ENCODE measurements at places on chromosomes 12 and 14.

DNA sequence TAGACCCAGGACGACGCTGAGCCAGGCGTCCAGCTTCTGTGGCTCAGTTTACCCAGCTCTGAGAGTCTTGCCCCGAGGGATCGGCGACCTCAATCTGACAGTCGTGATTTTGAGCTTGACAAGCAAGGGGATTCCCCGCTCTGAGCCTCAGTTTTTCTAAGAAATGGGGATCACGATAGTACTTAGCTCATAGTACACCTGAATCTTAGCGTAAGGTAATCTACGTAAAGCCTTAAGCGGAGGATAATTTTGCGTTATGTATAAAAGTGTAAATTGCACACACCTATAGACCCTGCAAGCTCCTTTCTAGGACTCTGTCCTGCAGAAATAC lies 285 bp downstream of the MVK start:
- DNase-seq, result no peak

DNA sequence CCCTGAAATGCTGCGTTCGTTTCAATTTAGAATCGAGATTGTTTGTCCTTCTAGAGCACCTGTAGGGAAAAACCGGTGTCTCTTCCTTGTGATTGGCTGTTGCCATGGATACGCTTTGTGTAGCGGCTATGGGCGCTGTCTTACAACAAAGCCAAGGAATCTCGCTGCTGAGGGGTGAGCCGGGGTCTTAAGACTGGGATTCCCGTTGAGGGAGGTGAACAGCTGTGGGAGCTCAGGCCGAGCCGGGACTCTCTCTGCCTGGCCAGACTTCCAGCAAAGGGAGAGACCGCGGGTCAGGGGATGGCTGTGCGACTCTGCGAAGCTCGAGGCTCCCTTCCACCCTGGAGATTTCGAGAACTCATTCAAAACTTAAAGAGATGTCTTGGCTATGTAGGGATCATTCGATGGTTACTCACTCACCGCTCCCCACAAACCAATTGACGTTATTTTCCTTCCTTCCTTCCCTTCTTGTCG lies at the start of the genes LRRIQ1 and TSPAN19:
Gene LRRIQ1 (plus strand): TSS at position 118 of the 474 bp plus-strand sequence. CDS start 1,826 bp downstream, outside the sequence.
Gene TSPAN19 (minus strand): TSS at position 44 of the 474 bp plus-strand sequence. CDS start 6,331 bp downstream, outside the sequence.
- peak; percentile 95 for DNase-seq

DNA sequence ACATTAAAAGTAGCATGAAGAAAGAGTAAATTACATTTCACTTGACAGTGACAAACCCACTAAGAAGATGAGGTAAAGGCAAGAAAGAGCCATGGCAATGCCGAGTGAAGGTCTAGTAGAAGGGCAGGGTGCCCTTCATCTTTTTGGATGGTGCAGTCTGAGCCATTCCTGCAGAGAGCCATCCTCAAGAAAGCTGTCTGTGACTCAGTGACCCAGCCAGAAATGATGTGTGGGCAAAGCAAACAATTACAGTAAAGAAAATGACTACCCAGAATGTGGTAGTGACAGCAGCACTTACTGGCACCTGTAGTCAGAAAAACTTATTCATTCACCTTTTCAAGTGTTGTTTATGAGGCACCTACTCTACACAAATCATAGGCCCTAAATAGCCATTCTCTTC lies 281.7 kb downstream of the DUSP6 start:
- no peak for DNase-seq

DNA sequence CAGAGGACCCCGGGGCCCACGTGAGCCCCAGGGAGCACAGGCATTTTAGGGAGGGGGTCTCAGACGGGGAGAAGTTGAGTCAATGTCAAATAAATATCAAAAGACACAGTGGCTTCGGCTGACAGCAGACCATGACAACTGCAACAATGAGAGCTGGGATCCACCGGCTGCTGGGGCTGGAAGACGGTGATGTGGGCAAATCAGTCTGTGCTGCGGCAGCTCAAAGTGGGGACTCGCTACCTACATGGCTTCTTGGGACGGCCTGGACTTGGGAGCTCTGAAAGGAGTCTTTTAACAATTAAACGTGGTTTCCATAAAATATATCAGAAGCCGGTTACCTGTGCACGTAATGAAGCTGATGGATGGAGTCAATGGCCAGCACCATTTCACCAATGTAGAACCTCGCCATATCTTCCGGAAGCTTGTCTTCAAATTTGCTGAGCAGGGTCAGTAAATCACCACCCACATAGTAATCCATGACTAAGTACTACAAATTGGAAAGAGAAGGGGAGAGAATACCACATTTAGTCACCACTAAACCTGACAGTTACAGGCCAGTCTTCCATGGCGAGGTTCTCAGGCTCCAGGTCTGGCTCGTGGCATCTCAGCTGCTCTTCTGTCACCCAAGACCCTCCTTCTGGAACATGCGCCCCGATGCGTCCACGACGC lies 58.0 kb downstream of the CDC42BPB start:
- no peak for DNase-seq

DNA sequence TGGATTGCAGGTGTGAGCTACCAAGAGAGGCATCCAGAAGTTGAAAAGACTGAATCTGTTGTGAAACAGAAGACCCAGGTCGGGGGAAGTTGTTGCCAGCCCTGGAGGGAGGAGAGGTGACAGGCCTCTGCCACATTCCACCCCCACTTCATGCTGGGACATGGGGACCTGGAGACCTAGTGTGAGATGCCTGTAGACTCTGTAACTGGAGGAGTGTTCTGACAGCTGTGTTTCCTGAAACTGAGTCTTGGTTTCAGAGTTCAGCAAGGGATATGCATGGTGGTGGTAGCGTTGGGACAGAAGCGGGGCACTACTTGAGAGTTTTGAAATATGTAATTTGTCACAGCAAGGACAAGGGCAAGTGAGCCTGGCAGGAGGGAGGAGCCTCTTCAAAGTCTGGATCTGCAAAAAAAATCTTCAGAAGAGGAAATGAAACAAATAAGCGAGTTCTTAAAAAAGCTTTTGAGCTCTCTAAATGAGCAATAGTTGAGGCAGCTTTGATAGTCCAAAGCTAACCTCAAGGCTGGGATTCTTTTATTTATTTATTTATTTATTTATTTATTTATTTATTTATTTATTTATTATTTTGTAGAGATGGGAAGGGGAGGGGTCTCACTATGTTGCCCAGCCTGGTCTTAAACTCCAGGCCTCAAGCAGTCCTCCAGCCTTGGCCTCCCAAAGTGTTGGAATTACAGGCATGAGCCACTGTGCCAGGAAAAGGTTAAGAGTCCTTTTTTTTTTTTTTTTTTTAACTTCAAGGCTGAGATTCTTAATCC lies 58.9 kb upstream of the EEA1 start:
- DNase-seq, result no peak

DNA sequence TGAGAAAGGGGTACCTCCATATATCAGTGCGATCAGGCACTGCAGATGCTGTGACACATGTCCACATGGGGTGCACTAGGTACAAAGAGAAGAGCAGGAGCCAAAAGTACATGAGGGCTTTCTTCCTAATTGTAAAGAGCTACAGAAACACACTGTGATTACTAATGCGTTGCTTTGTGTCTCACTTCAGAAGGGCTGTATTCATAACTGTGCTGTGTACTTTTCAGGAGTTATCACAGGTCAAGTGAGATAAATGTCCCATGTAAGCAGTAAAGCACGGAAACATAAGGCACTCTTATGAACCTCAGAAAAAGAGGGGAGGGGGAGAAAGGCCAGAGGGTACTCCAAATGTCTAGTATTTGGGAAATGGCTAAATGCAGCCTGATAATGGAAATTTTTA lies 10.6 kb downstream of the SPRING1 start:
- DNase-seq, result no peak

- no peak for DNase-seq
Observed at GRCh38 chr14:91872517-91873470, 5.5 kb upstream of the TC2N start.

DNA sequence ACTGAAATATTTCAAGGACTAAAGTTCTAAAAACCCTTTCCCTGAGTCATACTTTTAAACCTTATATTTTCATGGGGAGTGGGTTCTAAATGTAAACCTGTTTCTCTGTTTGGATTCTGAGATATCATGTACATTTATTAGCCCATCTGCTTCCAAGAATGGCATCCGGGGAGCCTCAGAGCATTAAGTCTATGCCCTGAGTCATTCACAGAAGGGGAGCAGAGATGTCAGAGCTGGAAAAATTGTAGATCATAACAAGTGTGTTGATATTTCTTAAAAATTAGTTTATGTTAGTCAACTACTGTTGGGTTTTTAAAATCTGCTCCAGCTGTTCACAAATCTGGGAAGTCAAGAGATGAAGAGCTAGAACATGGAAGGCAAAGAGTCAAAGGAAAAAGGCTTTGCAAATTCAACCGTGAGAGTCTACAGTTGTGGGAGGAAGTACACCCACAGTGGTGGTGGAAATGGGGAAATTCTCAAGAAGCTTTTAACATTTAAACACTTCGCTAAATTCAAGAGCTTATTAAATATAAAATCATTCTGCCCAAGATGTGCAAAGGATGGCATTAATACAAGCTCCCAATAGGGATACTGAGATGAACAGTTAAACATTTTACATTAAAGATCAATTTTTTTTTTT lies 70.5 kb upstream of the FLRT2 start:
- no peak for DNase-seq

- no peak for DNase-seq
Observed at GRCh38 chr12:41510470-41510869, 322.4 kb downstream of the PDZRN4 start.

GRCh38 chr12:67154901-67155300 lies 114.3 kb upstream of the CAND1 start:
- no peak for DNase-seq

- DNase-seq, result no peak
Observed at GRCh38 chr12:51751661-51752060, 96.9 kb downstream of the FIGNL2 start.

DNA sequence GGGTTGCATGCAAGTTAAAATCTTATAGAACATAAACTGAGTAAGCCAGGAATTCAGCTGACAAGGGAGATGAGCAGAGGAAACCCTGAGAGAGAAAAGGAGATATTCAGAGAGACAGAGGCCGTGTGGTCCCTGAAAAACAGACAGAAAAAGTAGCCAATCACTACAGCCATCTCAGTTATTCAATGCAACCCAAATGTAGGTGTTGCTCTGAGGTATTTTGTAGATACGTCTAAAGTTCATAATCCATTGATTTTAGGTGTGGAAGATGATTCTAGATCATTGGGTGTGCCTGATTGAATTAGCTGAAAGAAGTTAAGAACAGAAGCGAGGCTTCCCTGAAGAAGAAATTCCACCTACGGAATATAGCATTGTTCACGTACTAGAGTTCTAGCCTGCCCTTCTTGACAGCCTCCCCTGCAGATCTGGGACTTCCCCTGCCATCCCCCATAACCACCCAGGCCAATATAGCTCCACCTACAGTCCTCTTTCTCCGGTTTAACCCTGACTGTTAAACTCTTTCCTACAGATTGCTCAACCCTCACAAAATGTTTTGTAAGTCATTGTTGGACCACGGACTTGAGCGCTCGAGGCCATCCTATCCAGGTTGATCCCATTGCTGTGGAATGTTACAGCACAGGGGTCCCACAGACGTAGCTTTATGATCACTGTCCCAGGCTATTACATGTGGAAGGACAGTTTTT lies 21.7 kb downstream of the AICDA start:
- DNase-seq, result no peak

GRCh38 chr14:60346706-60347105 lies 97.7 kb downstream of the PPM1A start:
- peak; percentile 10 for DNase-seq

GRCh38 chr12:27970401-27971120 lies 2.0 kb downstream of the PTHLH start:
- no peak for DNase-seq

- no peak for DNase-seq
Observed at GRCh38 chr14:59882957-59883356, 12.4 kb upstream of the RTN1 start.

- no peak for DNase-seq
Observed at GRCh38 chr12:67484791-67485480, 163.6 kb upstream of the DYRK2 start.

GRCh38 chr12:63028951-63029350 lies 94.0 kb upstream of the PPM1H start:
- no peak for DNase-seq

- DNase-seq, result no peak
Observed at GRCh38 chr12:6471989-6472360, 1.5 kb upstream of the VAMP1 start.

- DNase-seq, result no peak
Observed at GRCh38 chr12:52151837-52152783, 39.7 kb downstream of the KRT80 start.

DNA sequence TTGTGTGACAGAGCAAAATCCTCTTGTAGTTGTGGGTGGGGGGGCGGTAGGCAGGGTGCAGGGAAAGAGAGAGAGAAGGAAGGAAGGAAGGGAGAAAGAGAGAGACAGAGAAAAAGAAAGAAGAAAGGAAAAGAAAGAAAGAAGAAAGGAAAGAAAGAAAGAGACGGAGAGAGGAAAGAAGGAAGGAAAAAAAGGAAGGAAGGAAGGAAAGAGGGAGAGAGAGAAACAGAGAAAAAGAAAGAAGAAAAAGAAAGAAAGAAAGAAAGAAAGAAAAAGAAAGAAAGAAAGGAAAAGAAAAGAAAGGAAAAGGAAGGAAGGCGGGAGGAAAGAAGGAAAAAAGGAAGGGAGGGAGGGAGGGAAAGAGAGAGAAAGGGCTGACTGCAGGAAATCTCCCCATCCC lies 17.6 kb upstream of the FAIM2 start:
- DNase-seq, result no peak

- DNase-seq, result no peak
Observed at GRCh38 chr12:15670756-15671155, 118.4 kb downstream of the EPS8 start.

DNA sequence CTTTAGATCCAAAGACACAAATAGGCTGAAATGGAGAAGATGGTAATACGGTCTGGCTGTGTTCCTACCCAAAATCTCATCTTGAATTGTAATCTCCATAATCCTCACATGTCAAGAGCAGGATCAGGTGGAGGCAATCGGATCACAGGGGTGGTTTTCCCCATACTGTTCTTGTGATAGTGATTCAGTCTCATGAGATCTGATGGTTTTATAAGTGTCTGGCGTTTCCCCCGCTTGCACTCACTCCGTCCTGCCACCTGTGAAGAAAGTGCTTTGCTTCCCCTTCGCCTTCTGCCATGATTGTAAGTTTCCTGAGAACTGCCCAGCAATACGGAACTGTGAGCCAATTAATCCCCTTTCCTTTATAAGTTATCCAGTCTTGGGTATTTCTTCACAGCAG lies 1795.5 kb upstream of the FLRT2 start:
- no peak for DNase-seq

GRCh38 chr12:8157484-8158198 lies 826 bp downstream of the ZNF705A start:
- no peak for DNase-seq

DNA sequence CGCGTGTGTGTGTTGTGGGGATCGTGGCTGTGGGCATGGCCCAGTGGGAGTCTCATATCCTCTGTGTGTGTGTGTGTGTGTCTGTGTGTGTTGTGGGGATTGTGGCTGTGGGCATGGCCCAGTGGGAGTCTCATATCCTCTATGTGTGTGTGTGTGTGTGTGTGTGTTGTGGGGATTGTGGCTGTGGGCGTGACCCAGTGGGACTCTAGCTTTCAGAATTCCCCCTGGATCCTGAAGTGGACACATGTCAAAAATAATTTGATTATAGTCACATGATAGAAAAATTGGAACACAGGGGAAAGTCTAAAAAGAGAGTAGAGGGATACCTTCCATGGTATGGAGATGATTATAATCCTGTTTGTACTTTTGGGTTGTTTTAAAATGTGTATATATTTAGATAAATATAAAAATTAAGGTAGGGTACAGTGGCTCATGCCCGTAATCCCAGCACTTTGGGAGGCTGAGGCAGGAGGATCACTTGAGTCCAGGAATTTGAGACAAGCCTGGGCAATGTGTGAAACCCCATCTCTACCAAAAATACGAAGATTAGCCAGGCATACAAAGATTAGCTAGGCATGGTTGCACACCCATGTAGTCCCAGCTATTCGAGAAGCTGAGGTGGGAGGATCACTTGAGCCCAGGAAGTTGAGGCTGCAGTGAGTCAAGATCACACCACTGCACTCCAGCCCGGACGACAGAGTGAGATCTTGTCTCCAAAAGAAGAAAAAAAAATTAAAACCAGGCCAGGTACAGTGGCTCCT lies 11.0 kb downstream of the PAPLN start:
- DNase-seq, result no peak

Measured in NCI-H1105 (cell line).